ENCODE measurements at places on chromosomes 4 and X.

- DNase-seq: no peak
These were observed 142.2 kb upstream of the EOLA2 start for GRCh38 chrX:150080497-150080896.

- no peak for DNase-seq
These were observed 66.5 kb upstream of the PAGE1 start for GRCh38 chrX:49762175-49762720.

DNA sequence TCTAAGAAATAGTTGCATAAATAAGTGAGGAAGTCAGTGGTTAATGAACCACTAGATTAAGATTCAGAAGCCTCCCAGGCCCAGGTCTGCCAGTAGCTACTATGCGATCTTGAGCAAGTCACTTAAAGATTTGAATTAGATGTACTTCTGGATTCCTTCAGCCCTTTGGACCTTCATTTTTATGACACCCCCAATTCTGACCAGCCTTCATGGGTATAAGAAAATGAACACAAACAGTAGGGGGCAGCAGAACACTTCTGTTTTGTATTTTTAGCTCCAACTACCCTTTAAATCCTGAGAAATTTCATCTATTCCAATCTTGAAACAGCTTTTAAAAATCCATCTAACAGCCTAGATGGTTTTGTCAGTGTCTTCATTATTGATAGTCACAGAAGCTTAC, 19.0 kb downstream of the TMEM47 start:
- DNase-seq: no peak

GRCh38 chr4:123449362-123449761, 52.8 kb downstream of the SPRY1 start:
- DNase-seq: no peak

DNA sequence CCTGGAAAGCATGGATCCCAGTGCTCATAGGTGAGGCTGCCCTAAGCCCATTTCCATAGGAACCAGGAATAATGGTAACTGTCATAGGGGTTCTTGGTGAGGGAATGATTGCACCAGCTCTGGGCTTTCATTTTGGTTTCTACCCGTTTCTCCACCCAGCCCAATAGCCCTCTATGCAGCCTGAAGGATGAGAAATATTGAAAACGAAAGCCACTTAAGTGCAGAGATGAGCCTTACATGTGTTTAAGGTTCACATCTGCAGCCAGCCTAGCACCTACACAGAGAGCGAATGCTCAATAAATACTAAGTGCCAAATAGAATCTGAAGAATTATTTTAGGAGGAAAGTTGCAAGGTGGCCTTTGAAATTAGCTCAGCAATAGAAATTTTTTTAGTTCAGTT, 60.4 kb downstream of the MCF2 start:
- DNase-seq: no peak

DNA sequence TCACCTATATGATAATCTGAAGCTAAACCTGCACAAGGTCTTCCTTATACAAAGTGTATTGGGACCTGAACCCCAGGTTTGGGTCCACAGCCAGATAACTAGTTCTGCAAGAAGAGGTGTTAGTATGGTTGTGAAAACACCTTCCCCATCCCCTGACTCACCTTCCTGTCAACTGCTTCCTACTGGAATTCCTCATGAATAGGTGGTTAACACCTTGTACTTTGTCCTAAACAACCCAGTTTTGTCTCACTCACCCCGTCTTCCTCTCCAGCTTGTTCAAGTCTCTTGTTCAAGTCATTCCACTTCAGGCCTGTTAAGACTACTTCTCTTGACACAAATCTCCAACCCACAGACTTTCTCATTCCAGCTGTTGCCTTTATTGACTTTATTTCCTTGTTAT, 45.5 kb downstream of the CCNG2 start:
- no peak for DNase-seq

GRCh38 chrX:101206471-101206870, 13.1 kb upstream of the DRP2 start:
- DNase-seq: no peak

DNA sequence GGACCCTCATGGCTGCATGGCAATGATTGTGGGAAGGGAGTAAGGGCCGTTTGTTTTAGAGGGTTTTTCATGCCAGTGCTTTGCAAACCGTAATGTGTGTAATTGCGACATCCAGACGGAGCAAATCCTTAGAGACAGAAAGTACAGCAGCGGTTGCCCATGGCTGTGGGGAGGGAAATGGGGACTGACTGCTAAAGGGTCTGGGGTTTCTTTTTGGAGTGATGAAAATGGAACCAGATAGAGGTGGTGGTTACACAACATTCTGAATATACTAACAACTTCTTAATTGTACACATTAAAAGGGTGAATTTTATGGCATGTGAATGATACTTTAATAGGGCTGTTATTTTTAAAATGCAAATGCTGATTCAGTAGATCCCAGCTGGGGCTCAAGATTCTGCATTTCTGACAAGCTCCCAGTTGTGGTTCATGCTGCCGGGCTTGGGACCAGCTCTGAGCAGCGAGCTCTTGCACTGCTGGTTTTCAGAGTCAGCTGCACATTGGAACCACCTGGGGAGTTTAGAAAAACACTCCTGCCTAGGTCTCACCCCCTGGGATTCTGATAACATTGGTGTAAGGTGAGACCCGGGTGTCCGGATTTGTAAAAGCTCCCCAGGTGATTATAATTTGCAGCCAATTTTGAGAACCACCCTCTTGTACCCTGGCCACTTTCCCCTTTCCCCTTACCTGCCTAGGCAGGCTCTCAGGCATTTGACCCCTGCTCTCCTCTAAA, 47.7 kb downstream of the PRPS1 start:
- DNase-seq: no peak

DNA sequence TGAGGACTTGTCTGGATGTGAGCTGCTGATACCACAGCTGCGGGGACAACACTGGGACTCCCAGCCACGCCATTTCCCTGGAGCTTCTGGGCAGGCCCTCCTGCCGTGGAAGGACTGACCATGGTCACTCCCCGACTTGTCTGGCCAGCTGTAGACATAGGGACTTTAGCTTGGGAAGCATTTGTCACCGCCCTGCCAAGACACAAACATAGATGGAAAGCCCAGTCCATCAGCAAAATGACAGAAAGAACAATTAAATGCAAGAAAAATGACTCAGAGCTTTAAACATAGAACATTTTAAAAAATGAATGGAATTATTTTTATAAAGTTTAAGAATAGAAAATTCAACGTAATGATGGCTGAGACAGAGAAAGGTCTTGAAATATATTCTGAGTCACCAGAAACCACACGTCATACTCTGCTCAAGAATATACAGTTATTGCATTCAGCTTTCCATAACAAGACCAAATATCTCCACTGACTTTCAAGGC, 107.6 kb upstream of the CBR4 start:
- no peak for DNase-seq

DNA sequence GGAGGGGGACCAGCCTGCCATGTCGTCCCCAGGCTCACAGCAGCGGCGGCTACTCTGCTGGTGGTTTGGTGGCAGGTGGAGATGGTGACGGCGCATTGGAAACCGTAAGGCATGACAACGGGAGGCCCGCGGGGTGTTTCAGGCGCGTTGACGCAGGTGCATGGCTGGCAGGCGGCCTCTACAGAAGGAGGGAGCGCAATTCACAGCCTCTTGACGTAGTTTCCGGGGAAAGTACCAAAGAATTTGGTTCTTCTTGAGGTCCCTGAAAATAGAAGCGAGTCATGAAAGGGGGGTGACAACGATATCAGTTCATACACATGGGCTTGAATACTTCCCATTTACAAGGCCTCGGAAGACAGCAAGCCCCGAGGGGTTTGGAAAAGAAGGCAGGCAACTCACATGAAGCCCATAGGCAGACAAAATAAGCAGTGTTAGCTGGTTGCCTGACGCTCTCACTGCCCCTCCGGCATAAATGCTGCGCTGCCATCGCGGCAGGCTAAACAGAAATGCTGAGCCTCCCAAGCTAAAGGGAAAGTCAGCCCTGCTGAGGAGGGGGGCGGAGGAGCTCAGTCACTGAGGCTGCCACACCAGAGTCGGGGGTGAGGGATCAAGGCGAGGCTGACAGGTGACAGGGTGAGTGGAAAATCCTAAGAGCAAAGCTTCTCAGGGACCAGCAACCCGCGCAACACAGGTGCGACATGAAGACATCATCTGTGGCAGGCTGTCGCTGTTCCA, 52.3 kb upstream of the PDLIM3 start:
- peak; percentile 54 for DNase-seq
